Choroid plexus epithelial cell (primary cell): ENCODE measurements at places on chromosomes 12 and 14.

DNA sequence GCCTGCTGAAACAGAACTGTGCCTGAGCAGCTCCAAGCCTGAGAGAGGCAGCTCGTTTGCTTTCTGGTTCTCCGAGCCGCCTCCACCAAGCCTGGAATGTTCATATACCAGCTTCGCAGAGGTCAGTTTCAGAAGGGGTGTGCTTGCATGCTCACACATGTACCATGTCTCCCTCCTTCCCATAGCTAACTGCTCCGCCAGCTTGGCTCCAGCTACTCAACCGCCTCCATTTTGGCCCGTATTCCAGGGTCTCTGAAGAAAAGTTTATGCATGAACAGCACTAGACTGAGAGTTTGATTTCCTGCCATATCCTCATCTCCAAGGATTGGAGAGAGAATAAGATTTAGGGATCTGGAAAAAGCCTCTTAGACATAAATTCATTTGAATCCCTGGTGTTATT lies 103.7 kb downstream of the SMOC1 start:
- no peak for DNase-seq

- peak; percentile 64 for DNase-seq
These were observed 41.1 kb upstream of the CFAP54 start for GRCh38 chr12:96448300-96448699.

DNA sequence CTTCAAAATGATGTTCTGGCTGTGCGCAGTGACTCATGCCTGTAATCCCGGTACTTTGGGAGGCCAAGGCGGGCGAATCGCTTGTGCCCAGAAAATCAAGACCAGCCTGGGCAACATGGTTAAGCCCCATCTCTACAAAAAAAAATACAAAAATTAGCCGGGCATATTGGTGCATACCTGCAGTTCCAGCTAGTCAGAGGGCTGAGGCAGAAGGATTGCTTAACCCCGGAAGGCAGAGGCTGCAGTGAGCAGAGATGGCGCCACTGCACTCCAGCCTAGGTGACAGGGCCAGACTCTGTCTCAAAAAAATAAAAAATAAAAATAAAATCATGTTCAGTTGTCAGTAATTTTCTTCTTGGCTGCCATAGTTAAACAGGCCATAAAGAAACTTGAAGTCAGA lies 245.9 kb upstream of the USP15 start:
- DNase-seq, result no peak

GRCh38 chr14:61119006-61119405 lies 138.0 kb downstream of the SLC38A6 start:
- DNase-seq, result no peak

DNA sequence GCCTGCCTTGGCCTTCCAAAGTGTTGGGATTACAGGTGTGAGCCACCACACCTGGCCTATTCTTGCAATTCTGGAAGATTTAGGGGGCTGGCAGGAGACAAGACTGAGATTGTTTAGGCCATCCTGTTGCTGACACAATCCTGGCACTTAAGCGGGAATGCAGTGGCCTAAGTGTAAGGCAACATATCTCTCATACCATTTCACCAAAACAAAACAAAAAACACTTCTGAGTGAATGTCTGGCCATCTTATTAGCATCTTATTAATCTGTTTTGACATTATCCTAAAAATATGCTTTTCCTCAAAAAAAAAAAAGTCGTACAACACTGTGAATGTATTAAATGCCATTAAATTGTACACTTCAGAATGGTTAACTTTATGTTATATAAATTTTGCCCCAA lies 67.6 kb downstream of the DENND5B start:
- no peak for DNase-seq

DNA sequence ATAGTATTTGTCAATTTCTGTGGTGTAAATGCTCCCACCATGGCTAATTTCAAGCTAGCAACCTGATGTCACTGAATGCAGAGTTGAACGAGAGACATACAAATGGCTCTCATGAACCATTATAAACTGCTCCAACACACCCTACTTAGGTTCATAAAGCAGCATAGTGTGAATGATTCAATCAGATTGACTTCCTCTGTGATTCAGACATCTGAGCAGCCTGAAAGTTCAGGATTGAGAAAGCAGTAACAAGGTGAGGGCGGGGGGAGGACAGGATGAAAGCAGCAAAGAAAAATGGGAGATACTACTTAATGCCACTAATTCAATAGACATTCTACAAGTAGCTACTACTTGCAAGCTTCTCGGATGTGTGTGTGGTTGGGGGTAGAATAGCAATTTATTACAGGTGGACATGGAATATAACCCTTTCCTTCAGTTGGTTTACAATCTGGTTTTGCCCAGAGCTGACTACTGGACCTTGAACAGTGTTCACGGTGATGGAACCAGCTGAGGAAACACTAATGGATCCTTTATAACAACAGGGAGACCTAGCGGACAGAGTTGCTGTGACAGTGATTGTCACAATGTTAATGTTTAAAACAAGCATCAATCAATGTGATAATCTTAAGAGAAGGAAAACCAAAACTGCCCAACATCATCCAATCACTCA lies 52.5 kb upstream of the PELI2 start:
- DNase-seq, result no peak

DNA sequence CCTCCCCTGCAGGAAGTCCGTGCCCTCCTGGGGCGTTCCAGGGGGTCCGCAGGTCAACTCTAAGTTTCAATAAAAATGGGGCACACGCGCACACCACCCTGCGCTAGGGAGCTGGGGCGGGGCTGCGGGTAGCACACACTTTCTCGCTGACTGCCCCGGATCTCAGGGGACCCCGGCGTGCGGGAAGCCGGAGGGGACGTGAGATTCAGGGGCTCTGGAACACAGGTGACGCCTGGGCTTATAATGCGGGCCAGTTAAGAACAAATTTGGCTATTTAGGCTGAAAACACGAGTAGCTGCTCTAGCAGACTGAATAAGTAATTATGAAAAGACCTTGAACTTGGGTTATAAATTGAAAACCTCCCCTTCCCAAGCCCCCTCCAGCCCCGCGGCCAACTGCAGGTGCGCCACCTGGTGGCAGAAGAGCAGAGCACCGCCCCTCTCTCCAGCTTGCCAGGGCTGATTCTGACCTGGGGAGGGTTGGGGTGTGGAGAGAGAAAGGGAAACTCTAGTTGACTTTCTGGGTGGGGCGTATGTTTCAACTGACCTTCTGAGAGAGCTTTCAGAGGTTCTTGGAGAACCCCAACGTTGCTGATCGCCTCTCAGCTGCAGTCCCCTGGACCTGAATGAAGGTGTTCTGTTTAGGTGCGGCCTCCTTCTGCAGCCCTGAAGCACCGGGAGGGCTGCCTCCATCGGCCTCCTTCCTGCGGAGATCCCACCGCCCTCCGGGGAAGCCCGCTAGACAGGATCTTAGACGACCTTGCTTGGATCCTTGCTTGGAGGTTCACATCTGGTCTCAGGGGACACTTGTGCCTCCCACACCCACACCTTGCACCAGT lies 118.4 kb upstream of the EVL start:
- DNase-seq, result no peak

DNA sequence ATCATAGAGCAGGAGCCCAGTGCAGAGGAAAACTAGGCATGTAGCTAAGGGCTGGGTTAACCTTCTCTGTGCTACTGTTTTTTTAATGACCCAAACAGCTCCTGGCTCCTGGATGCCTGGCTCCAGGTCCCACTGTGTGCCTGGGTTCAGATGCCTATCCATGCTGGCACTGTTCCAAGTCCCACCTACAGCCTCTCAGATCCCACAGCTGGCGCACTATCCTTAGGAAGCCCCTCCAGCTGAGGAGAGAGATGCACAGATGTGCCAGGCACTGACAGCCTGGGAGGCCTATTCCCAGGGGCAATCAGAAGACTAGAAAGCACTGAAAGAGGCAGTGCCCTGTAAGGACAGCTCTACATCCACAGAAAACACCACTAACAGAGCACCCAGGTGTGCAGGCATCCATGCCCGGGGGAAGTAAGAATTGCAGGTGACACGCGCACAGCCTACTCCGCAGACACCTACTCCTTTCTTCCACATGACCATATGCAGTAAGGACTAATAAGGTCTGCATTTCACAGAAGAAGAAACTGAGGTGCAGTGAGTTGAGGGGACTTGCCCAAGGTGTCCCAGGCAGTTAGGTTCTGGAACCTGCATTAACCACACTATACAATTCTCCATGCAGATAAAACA lies 51.2 kb downstream of the PITPNM2 start:
- DNase-seq, result no peak

DNA sequence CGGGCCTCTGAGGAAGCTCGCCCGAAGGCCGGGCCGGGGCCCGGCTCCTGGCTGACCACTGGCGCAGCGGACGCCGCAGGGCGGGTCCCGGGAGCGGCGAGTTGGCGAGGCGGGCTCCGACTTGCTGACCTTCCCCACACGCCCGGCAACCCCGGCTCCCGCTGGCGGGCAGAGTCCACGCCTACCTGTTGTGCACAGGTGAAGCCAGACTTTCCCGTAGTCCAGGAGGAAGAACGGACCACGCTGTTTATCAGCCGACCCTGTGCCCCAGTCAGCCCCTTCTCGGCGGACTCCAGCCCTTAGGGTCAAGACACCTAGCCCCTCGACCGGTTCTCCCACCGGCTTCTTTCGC lies 407 bp downstream of the HEATR5A start:
- no peak for DNase-seq

GRCh38 chr12:113268136-113268535 lies 46.9 kb downstream of the TPCN1 start:
- DNase-seq, result no peak

- DNase-seq, result no peak
These were observed 63.1 kb upstream of the RIN3 start for GRCh38 chr14:92450351-92451070.

GRCh38 chr12:40668099-40668529 lies 24.1 kb upstream of the CNTN1 start:
- no peak for DNase-seq

DNA sequence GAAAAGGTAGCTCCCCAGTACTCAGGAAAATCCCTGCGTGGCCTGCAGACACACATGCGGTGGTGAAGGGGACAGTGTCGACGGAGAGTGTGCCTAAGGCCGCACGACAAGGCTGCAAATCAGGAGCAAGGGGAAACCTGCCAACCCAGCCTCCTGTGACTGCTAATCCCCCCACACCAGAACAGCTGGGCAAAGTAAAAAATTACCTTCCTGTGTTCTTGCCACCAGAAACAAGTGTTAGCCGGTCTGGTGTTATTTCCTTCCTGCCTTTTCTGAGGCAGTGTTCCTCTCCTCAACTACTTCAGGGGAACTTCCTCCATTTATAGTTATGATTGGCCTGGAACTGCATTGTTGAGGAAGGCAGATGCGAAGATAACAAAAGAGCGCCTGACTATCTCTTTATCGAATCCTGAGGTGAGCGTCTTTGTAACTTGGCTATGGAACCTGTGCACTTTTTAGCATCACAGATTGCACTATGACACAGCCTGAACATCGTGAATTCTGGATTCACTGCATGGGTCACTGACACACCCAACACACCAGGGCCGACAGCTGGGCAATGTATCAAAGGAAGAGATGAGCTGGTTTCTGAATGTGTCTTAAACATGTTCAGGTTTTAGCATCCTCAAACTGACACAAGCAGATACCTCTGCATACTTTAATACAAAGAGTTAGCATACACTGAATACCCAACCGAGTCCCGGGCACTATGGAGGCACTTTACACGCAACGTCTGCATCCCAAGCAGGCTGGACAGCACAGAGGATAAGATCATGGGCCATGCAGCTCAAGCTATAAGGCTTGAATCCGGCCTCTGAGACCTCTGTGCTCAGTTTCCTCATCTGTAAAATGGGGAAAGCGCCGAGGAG lies 28.9 kb downstream of the SLC15A4 start:
- no peak for DNase-seq

DNA sequence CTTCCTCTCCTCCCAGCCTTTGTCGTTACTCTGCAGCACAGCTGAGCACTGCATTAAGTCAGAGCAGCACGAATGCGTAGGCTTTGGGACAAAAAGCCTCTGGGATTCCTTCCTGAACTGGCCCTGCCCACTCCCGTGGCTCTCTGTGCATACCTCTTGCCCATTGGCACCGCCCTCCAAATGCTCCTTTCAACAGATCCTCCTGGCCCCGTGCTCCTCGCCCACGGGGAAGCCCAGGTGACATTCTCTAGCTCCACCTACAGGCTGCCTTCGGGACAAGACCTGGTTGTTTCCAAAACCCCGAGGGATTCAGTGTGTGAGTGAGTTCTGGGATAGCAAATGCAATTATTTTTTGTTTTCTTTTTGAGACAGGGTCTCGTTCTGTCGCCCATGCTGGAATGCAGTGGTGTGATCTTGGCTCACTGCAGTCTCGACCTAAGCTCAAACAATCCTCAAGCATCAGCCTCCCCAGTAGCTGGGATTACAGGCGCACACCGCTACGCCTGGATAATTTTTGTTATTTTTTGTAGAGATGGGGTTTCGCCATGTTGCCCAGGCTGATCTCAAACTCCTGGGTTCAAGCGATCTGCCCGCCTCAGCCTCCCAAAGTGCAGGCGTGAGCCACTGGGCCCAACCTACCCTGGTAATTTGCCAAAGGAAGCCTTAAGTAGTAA lies 17.9 kb upstream of the TDRD9 start:
- DNase-seq, result peak; percentile 82

- peak; percentile 47 for DNase-seq
These were observed 13.1 kb downstream of the EMP1 start for GRCh38 chr12:13209436-13210235.

GRCh38 chr12:55708695-55709233 lies 1.1 kb upstream of the ITGA7 start:
- no peak for DNase-seq

DNA sequence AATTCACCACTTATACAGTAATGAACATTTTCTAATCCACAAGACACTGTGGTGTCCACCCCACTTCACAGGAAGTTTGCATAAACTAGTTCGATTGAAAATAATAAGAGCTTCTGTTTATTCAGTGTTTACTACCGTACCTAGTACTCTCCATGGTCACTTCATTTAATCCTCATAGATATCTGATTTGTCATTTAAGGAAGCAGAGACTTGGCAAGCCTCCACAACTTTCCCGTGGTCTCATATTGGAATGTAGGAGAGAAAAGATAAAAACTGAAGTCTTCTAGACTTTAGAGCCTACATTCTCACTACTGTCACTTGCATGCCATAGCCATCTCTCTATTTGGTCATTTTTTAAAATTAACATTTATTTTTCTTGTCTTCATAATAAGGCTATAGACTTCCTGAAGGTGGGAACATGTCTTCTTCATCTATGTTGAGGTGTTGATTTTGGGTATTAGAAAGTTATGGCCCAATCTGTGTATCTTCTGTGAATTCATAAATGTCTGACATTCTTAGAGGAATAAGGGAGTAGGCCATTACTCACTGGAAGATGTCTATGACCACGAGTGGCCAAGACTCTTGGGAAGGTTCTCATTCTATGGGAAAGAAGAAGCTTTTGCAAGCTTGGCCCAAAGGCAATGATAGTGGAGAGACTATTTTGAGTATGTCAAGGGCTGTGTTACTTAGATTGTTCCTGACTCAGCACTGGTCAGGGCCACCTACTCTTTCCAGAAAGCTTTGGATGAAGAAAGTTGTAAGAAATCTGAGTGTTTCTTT lies 423.7 kb downstream of the LRIG3 start:
- peak; percentile 62 for DNase-seq

GRCh38 chr14:100825713-100826331 lies at the start of gene MEG3:
Gene MEG3 (plus strand): TSS chr14:100826118.
- DNase-seq, result peak; percentile 91

- DNase-seq, result no peak
These were observed 5.1 kb downstream of the RTL1 start for GRCh38 chr14:100898465-100898864.

GRCh38 chr12:116556964-116557698 lies 2.0 kb upstream of the MAP1LC3B2 start:
- peak; percentile 30 for DNase-seq

- DNase-seq, result peak; percentile 71
These were observed 40.5 kb upstream of the KCNA5 start for GRCh38 chr12:5003025-5003666.
